Frontal cortex (tissue), 4 donors: ENCODE measurements at places on chromosomes 4 and X. TPM values are rescaled to one million over a fixed set of nuclear protein-coding genes. Genes with fewer than 3 reads are reported as not detected.

DNA sequence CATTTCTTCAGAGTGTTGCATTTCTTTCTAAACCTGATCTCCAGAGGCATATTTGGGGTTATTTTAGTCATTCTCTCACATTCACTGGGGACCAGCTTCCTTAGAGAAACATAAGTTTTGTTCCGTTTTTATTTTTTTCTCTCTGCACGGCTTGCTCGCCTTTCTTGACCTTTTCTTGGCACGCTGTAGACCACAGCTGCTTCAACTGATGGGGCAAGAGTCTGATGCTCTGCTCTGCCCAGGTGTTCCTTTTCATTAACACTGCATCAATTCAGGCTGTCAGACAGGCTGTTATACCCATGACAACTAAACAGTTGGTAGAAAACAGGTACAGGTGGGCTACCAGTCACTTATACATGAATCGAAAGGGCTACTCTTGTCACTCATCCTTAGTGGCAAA lies 682.2 kb upstream of the DIAPH2 start:
- DNase-seq, result no peak

- DNase-seq, result peak; percentile 8
Measured at GRCh38 chrX:39261446-39262147, 460.3 kb downstream of the MID1IP1 start.

- DNase-seq, result no peak
Measured at GRCh38 chr4:145851511-145852201, 87.0 kb downstream of the ZNF827 start.

APLN gene
- total RNA-seq, result 2.4 TPM

GRCh38 chr4:89298155-89298554 lies 9.4 kb downstream of the GPRIN3 start:
- no peak for DNase-seq

ANOS1 gene
- 23.2 TPM for total RNA-seq

TMEM255A gene
- total RNA-seq, result 1.6 TPM

ARHGAP36 gene
- 0.41 TPM for total RNA-seq

DNA sequence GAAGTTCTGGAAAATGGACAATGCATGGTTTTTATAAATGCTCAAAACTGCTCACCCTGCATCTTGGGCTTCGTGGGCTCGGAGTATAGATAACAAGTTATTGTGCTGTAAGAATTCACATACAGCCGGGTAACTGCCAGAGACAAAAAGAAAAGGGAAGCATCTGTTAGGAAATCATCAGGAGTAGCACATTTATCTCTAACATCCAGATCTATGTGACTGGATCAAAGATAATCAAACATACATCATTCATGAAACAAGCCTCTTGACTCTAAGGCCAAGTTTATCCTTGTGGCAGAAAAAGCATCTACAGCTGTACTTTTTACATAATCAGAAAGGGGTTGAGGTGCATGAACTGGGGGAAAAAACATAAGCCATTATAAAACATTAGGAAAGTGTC lies 264.2 kb downstream of the PPP3CA start:
- no peak for DNase-seq

GRCh38 chr4:6589444-6589843 lies 14.5 kb downstream of the MAN2B2 start:
- DNase-seq, result no peak

TMSB15A gene
- 220 TPM for total RNA-seq

FBXO8 gene
- total RNA-seq, result 24.1 TPM

PDGFRA gene
- 64.0 TPM for total RNA-seq

FGFRL1 gene
- total RNA-seq, result 2.0 TPM

HSFX3 gene
- total RNA-seq, result not detected

DNA sequence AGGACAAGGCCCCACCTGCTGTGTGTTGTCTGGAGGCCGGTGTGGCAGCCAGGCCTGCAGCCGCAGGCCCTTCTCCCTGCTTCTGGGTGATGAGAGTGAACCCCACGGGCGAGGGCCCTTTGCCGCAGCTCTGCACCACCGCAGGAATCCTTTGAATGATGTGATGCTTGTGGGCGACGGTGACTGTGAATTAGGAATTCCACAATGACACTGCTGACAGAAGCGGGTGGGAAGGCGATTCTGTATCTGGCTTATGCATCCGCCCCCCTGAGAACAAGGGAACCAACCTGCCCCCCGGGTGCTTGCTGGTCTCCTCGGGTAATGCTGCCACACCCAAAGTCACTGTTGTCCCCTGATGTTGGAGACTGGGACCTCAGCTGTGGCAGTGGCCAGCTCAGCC lies 19.5 kb upstream of the MAN2B2 start:
- no peak for DNase-seq

GRCh38 chrX:45449982-45450381 lies 249.3 kb upstream of the DIPK2B start:
- DNase-seq, result no peak
